Endodermal cell (in vitro differentiated cells): ENCODE measurements at places on chromosomes 1 and 21. TPM values are rescaled to one million over a fixed set of nuclear protein-coding genes. Genes with fewer than 3 reads are reported as not detected.
A peak's percentile ranks its signal among the peaks of the same experiment; 100 is the strongest.

DNA sequence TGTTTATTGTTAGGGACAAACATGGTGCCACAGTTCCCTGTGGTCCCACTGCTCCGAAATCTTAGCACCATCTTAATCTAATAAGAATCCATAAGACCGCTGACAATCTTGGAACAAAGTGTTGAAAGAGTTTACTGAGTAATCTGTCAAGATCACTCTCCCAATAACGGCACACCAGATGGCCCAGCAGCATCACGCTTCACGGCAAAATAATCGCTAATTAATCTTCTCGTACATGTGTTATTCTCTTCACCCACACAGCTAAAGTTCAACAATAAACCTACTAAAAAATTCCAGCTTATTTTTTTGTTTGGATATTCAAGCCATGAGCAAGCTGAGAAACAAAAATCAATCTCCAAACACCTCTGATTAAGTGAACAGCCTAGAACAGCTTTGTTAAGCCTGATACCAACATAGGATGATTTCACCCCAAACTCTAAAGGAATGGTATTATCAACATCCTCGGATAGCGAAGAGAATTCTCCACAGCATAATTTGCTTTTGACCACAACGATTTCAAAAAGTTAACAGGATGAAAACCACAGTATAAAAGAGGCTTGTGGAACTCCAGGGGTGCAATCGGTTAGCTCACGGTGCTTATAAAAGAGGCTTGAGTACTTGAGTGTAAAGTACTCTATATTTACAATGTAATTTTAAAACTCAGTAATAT lies 329.9 kb upstream of the GREM2 start:
- DNase-seq: no peak

DNA sequence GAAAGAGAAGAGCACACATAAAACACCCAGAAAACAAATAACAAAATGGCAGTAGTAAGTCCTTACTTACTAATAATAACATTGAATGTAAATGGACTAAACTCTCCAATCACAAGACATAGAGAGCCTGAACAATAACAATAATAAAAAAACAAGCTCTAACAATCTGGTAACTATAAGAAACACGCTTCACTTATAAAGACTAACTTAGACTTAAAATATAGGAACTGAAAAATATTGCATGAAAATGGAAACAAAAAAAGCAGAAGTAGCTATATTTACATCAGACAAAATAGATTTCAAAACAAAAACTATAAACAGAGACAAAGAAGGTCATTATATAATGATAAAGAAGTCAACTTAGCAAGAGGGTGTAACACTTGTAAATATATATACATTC lies 83.1 kb upstream of the LYPLAL1 start:
- no peak for DNase-seq

The PODN gene
- 0.56 to 3.0 TPM (median 2.8 TPM) in 3 replicates for total RNA-seq

DNA sequence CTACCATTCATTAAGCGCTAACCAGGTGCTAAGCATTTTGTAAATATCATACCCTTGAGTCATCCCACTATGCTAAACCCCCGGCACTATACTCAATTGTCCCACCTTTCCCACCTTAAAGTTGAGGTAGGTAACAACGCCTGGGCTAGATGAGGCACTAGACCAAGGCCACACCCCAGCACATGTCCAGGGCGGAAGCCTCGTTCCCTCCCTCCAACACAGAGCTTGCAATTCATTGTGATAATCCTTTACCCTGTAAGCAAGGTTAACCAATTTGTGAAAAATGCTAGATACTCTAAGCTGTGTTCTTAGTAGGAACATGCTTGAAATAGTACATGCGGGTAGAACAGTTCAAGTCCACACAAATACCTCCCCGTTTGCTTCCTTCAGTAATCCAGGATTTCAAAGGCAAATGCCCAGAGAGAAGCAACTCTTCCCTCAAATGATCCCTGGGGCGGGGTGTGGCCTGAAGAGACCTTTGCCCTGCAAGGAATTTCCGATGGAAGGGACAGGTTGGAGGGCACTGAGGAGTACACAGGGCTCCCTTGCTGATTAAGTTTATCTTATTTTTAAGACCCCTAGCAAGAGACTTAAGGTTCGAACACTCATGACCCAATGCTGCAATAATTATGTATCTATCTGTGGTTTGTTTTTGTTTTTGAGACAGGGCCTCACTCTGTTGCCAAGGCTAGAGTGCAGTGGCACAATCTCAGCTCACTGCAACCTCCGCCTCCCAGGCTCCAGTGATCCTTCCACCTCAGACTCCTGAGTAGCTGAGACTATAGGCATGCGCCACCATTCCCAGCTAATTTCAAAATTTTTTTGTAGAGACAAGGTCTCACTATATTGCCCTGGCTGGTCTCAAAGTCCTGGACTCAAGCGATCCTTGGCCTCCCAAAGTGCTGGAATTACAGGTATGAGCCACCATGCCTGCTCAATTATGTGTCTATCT lies 2.6 kb downstream of the RSPH1 start:
- DNase-seq: no peak

GRCh38 chr1:174883409-174883808 lies 116.3 kb upstream of the CACYBP start:
- DNase-seq: peak; percentile 65

DNA sequence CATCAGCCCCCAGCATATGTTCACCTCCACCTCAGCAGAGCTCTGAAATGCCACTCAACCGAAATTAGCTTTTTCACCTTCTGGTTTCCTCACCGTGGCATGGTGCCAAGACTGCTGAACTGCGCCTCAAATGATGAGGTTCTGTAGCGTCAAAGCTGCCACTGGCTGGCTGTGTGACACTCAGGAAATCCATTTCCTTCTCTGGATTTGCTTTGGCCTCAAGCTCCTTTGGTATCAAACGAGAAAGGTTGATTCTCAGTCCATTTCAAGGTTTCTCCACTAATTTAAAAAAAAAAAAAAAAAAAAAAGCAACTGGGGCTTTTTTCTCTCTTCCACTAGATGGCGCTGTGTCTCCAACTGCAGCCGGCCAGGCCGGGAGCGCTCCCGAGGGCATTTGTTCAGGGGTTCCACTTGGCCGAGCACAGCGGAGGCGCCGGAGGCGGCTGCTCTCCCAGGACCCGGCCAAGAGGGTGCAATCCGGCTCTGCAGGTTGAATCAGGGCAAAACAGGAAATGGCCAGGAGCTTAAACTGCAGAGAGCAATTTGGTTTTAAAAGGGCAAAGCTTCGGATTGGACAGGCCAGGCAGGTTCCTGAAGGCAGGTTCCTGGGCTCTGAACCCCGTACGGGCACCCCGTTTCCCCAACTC lies 26.5 kb upstream of the PLA2G2C start:
- peak; percentile 94 for DNase-seq

GRCh38 chr1:204565617-204566582 lies 49.7 kb downstream of the MDM4 start:
- DNase-seq: peak; percentile 89

The MMP23B gene
- total RNA-seq: 12.7 to 20.6 TPM (median 14.7 TPM) in 3 replicates

DNA sequence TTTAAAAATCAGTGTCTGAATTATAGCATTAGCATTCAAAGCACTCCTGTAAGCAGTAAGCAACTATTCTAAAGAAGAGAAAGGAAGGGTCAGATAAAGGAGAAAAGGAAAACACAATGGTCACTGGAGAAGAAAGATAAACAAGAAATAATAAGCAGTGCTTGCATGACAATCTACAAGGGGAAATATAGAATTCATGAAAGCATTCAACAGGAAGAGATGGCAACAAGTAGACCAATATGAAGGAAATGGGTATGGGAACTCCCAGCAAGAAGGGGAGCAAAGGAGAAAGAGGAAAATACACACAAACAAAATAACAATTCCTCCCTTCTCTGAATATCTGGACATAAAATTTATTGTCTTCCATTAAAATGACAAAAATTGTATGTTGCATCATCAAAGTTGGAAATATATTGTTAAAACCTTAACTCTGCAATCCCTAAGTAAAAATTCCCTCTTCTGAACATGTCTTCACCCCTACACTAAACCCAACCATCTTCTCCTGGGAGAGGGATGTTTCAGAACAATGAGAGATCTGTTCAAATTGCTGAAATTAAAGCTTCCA lies 206.3 kb upstream of the SAMSN1 start:
- no peak for DNase-seq

The ERG gene
- 0.16 TPM in 1 of 3 replicates, not detected in the others for total RNA-seq

DNA sequence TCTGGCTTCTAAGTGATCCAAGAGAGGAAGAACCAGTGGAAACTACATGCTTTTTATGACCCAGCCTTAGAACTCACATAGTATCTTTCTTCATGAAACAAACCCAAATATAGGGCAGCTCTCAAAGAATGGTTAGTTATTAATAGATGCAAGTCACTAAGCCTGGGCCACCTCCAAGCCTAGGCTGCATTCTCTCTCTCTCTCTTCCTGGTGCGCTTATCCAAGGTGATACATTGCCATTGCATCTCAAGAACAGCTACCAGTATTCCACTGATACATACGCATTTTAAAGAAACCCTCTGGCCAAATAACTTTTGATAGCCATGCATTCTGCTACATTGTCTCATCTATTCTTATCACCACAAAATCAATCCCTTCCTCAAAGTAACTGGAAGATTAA lies 455.6 kb upstream of the ADGRL2 start:
- no peak for DNase-seq

DNA sequence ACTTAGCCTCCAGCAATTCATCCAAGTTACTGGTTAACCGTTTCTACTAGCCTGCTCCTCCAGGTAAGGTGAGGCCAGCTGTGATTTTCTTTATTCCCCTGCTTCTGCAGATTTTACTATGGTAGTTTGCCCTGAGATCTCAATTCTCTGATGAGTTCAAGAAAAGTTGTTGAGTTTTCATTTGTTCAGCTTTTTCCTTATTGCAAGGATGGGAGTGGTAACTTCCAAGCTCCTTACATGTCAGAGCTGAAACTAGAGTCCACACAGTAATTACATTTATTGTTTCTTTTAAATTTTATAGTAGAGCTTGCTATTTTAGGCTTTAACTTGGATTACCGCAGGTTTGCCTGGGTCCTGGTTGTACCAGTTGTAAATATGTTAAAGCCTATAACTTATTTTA lies 76.9 kb upstream of the ZRANB2 start:
- DNase-seq: no peak
